ENCODE measurements at places on chromosomes 3 and 15.

GRCh38 chr15:53331328-53332190, 427.9 kb downstream of the WDR72 start:
- DNase-seq, result no peak

GRCh38 chr3:183315739-183316138, 62.7 kb downstream of the B3GNT5 start:
- no peak for DNase-seq

DNA sequence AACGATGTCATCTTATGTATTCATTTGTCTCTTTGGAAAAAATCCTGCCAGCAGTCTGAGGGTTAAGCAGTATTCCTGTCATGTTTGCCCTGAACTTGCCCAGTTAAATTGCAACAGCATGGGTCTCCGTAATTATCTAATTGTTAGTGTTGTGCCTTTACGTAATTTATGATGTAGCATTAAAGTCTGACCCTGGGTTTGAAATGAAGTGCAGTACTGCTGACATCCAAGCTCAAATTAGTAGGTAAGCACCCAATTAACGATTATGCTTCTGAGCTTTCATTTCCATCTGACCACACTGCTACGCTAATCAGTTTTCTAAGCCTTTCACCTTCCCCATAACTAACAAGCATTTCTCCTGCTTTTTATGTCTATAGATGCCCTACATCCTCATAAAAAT, 241.8 kb downstream of the ARRDC4 start:
- no peak for DNase-seq

DNA sequence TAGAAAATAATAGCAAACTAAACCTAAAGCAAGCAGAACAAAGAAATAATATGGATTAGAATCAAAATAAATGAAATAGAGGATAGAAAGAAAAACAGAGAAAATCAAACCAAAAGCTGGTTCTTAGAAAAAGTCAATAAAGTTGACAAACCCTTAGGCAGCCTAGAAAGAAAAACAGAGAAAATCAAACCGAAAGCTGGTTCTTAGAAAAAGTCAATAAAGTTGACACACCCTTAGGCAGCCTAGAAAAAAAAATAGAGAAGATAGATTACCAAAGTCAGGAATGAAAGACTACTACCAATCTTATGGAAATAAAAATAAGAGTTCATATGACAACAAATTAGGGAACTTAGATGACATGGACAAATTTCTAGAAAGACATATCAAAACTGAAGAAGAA, 142.4 kb downstream of the LRRC28 start:
- no peak for DNase-seq

- no peak for DNase-seq
Measured at GRCh38 chr3:151890721-151891141, 17.3 kb downstream of the SUCNR1 start.

DNA sequence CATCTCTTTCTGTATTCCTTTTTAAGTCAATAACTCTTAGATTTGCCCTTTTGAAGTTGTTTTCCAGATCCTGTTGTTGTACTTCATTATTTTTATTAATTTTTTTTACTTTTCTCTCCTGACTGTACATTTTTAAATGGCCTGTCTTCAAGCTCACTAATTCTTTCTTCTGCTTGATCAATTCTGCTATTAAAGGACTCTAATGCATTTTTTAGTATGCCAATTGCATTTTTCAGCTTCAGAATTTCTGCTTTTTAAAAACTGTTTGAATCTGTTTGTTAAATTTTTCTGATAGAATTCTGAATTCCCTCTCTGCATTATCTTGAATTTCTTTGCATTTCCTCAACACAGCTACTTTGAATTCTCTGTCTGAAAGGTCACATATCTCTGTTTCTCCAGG, 5.6 kb downstream of the OR5K4 start:
- no peak for DNase-seq

DNA sequence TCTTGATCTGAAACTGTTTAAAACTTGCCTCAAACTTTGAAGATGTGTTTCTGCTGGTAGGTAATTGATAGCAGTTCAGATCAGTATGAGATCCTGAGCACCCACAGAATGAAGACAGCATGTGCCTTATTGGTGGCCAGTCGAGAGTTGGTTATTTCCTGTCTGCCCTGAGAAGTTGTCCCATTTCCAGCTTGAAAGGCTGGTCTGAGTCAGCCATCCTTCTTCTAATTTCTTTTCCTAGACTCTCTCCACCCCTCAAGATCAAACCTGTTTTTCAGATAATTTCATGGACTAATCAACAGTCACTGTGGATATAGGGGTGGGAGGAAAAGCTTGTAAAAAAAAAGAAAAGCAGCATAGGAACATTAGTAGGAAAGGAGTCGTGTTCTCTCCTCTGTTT, 464.4 kb downstream of the FOXP1 start:
- DNase-seq, result no peak

DNA sequence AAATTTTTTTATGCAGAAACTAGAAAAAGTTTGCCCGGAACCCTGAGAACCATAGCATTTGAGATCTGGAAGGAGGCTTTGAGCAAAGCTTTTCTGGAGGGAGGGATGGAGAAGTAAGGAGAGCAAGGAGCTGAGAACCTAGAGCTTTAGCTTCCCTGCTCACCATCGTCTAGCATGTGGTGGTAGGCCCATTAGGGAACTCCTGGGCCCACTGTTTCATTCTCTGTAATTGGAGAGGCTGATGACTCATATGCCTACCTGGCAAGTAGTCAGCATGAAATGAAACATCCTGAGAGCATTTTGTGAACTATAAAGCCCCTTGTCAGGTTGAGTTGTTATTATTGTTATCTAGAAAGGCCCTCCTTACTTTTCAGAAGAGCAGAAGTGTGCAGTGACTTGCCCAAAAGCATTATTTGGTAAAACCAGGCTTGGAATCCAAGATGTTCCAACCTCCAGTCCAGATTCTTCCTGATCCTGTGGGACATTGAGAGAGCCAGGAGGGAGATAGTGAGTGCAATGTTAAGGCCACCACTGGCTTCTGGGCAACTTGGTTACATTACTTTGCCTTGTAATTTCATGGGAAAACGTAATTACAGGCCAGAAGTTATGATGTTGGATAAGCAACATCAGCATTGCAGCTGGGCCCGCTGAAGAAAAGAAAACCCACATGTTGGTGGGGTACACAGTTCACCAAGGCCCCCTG, 104.5 kb upstream of the BFSP2 start:
- DNase-seq, result no peak

DNA sequence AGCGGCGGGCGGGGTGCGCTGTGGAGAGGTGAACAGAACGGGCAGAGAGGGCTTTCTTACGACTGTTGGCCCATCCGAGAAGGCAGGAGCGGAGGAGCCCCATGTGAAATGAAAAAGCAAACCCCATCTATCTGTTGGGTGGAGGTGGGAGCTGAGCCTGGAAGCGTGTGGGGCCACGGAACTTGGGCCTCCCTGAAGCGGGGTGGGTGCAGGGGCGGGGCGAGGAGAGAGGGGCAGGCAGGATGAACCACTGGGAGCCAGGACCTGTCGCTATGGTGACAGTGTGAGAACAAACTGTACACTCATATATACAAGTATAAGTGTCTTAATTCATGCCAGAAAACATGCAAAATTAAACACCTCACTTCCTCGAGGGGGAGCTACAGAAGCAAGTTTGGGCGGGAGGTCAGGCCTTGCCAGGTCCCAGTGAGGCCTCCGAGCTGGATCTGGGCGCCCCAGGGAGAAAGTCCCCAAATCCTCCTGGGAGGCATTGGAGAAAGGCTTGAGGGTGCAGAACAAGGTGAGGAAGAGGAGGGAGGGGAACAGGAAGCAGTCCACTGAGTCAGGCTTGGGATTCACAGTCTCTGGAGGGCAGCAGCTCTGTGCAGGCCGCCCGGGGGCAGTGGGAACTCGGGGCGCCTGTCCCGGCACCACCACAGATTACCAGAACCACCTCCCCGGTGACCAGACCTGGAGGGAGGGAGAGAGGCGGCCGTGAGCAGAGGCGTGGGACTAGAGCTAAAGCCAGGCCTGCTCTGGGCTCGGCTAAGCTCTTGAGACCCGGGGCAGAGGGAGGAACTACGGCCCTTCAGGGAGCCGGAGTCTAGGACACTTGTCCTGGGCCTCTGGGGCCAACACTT, 34.8 kb downstream of the RBPMS2 start:
- DNase-seq, result no peak
